SW480 (cell line): ENCODE measurements at places on chromosomes 4 and X.
A peak's percentile ranks its signal among the peaks of the same experiment; 100 is the strongest.

DNA sequence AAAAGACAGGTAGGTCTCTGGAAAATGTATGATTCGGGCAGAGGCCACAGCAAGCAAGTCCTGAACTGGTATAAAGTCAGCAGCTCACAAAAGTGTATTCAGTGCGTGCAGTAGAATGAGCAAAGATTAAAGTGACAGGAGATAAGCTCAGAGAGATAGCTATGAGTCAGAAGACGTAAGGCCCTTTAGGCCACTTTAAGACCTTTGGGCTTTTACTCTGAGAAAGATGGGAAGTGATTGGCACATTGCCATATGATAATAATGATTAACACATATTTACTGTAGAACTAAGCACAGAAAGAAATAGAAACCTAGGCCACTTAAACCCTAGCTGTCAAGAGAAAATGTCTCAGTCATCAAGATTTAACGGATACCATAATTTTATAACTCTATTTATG lies 51.7 kb downstream of the TBCK start:
- no peak for DNase-seq

DNA sequence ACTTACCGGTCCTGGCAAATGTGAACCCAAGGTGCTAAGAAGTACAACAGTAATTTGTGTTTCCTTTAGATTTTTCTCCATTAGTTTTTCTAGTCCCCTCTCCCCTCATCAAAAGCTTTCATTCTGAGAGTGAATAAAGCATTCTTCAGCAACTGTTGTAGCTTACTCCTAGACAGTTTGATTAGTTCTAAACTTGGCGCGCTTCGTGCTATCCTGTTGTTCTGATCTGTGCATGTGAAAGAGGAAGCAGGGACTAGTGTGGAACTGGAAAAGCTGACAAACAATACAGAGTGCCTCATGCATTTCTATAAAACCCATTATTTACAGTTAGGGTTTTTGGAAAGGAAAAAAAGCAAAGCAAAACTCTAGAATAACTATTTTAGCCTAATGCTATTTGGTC lies 556.9 kb upstream of the SLIT2 start:
- no peak for DNase-seq

DNA sequence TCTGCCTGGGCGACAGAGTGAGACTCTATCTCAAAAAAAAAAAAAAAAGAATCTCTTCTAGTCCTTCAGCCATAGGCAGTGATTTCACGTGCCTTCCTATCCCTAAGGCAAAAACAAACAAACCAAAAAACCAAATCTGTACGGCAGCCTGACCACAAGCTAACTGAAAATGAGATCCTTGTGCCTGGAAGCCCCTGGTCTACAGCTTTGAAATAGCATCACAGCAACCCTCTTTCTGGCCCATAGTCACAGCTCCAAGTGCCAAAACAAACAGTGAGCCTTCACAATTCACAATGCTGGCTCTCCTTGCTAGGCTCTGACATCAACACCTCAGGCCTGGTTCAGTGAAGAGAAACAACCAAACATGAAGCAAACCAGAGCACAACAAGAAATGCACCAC lies 46.1 kb downstream of the TMEM150C start:
- no peak for DNase-seq

DNA sequence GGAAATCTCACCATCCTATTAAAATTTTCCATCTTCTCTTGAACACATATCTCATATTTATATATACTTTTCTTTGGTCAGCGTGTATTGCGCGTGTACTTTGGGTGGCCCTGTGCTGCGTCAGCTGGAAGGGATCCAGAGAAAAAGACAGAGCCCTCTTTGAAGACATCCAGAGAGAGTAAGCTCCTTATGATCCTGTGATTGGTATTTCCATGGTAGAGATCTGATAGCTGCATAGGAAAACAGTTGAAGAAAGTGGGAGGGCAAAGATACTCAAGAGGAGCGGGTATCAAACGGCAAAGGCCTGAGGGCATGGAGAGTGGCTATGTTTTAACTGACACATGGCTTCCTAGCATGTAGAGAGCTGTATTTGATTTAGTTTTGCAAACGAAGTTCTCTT lies 4.4 kb upstream of the HPGD start:
- no peak for DNase-seq

- DNase-seq: peak; percentile 9
Measured at GRCh38 chrX:1673337-1673736, 58.5 kb downstream of the ASMT start.

- DNase-seq: no peak
Measured at GRCh38 chrX:154325541-154325940, 29.9 kb downstream of the TKTL1 start.

DNA sequence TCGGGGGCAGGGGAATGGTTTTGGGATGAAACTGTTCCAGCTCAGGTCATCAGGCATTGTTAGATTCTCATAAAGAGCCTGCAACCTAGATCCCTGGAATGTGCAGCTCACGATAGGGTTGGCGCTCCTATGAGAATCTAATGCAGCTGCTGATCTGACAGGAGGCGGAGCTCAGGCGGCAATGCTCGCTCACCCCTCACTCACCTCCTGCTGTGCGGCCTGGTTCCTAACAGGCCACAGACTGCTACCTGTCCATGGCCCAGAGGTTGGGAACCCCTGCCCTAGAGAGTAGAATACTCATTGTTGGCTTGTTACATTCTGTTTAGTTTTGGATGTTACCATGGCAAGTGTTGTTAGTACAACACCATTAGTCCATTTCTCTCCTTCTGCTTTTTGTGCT lies 40.8 kb upstream of the STX18 start:
- no peak for DNase-seq

- DNase-seq: peak; percentile 47
Measured at GRCh38 chrX:41085512-41085877, 250 bp downstream of the USP9X start.

DNA sequence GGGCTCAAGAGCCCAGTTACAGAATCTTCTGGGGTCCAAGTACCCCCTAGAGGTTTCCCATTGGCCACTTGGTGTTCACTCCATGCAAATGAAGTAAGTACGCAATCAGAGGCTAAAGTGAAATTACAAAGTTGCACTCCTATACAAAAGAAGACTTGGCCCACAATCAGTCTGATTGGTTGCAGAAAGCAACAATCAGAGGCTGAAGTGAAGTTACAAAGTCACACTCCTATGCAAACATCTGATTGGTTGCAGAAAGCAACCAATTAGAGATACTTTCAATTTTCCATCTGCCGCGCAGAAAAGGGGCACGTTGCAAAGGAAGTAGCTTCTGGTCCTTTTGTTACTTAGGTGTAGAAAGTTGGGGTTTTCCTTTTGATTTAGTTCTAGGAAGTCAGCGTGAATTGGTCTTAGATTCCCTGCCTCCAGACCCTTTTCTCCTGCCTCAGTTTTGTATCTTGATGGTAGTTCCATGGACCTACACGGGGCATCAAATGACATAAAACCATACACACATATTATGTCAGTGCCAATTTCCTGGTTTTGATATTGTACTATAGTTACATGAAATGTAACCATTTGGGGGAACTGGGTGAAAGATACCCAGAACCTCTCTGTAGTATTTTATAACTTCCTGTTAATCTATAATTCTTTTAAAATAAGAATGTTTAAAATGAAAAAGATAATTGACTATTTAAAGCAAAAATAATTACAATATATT lies 12.4 kb upstream of the PIN4 start:
- no peak for DNase-seq

- no peak for DNase-seq
Measured at GRCh38 chr4:186604124-186604807, 48.9 kb upstream of the MTNR1A start.

DNA sequence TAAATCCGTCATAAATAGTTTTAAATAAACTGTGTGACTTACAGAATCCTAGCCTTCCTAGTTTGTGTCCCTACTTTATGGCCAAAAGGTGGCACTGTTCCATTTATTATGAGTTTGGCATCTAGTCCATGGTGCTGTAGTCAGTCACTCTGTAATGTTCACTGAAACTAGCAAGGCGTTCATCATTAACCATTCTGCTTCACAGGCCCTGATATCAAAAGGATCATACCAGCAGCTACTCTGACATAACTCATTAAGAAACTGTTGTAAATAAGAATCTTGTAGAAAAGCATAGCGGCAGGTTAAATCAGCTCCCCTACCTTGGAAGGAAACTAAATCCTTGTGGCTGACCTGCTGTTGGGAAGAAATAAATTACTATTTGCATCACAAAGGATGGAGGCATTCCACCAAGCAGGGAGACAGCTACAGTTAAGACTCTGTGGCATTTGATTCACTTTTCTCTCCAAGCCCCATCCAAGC lies 919.6 kb upstream of the DIAPH2 start:
- peak; percentile 13 for DNase-seq

- DNase-seq: no peak
Measured at GRCh38 chr4:153884325-153884724, 95.4 kb upstream of the SFRP2 start.

GRCh38 chr4:97819294-97819693 lies 324.0 kb downstream of the STPG2 start:
- no peak for DNase-seq

DNA sequence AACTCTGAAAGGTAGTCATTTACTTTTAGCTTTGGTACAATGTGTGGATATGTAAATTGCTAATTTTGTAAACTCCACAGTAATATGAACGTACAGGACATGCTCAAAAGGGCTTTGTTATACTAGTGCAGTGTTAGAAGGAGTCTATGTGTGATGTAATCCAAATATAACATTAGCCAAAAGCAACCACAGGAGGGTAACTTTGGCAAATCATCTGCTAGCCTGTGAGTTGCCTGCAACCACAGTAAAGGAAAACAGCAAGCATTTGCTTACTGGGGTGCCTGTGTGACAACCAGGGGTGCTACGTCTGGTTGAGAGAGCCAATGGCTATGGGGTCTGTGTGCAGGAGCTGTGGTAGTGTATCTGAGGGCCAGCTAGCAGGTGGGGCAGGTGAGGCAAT lies 245.8 kb downstream of the ADAMTS3 start:
- DNase-seq: no peak

GRCh38 chr4:24999392-25000089 lies 31.2 kb downstream of the LGI2 start:
- DNase-seq: no peak

DNA sequence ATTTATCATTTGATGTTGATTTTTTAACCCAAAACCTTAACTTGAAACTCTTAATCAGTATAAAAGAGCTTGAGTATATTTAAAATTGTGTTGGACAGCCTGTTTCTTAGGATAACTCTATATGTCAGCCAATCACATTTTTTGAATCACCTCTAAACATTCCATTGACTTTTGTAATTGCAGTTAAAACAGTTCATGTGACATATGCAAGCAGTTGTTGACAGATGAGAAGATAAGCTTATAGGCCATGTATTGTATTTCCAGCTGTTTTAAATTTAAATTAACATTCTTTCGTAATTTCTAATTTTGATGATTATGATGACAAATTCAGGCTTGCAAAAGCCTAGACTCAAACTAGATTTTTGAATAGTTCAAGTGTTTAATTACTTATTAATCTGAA lies 17.4 kb downstream of the VEGFC start:
- no peak for DNase-seq
